Camera-type eye (tissue), 1 donor: ENCODE measurements at places on chromosomes 1 and 21. TPM values are rescaled to one million over a fixed set of nuclear protein-coding genes. Genes with fewer than 3 reads are reported as not detected.

KLF17 gene
- not detected for total RNA-seq

CLDN14 gene
- not detected for total RNA-seq

RGS21 gene
- not detected for total RNA-seq

CFAP74 gene
- total RNA-seq: 0.27 TPM

ZDHHC18 gene
- total RNA-seq: 20.8 TPM

ETV3L gene
- total RNA-seq: not detected

ST6GALNAC5 gene
- total RNA-seq: 26.3 TPM

NOS1AP gene
- 7.9 TPM for total RNA-seq

OR2T33 gene
- total RNA-seq: not detected
